Nucleus accumbens (tissue), 56 donors: ENCODE measurements at places on chromosomes 4 and X.

DNA sequence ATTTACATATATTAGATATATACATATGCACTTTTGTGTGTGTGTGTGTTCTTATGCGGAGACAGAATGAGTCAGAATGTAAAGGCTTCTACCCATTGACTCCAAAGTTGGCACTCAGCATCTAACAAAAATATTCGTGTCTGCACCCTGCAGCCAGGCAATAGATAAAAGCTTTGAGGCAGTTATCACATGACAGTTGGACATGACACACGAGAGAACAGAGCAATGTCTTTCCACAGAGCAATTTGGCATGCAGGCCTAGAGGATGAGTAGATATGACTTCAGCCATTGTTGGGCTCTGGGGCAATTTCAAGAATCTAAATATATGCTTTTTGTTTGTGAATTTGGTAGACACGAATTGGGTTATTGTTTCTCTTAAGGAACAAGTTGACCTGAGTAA is 391.2 kb downstream of the SLITRK2 start:
- DNase-seq, result no peak

DNA sequence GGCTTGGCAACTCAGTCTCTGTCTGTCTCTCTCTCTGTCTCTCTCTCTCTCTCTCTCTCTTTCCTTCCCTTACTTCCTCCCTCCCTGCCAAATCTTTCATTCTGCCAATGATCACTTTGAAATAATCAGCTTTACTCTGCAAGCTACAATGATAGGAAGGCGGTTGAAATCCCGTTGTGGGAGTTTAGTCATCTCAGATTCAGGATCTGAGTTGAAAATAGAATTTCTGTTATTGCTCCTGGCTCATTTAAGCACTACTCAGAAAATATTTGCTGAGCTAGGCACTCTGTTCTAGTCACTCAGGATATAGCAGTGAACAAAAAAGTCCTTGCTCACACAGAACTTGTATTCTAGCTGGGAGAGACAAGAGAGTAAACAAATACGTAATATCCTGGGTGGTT is 56.3 kb upstream of the DCTD start:
- DNase-seq, result no peak

DNA sequence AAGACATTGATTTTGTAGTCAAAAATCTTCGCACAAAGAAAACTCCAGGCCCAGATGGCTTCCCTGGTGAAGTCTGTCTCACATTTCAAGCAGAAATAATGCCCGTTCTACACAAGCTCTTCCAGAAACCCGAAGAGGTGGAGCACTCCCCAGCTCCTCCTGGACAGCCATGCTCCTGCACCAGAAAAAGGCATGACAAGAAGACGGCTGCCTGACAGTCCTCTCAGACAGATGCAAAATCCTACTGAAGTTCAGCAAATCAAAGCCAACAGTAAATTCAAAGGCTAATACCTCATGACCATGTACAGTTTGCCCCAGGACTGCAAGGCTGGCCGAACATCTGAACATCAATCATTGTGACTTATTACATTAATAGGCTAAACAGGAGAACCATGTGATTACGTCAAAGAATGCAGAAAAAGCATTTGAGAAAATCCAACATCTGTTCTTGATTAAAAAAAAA is 30.8 kb upstream of the MXD4 start:
- DNase-seq, result no peak

GRCh38 chr4:40331961-40332360 is 3.2 kb upstream of the CHRNA9 start:
- DNase-seq, result no peak

- no peak for DNase-seq
Measured at GRCh38 chr4:121978172-121978516, 26.3 kb upstream of the TRPC3 start.

- no peak for DNase-seq
Measured at GRCh38 chrX:36334572-36334971, 415.0 kb downstream of the CFAP47 start.

- no peak for DNase-seq
Measured at GRCh38 chrX:118976599-118977340, 2.4 kb downstream of the LONRF3 start.

- no peak for DNase-seq
Measured at GRCh38 chr4:53545942-53546581, 45.2 kb downstream of the LNX1 start.

DNA sequence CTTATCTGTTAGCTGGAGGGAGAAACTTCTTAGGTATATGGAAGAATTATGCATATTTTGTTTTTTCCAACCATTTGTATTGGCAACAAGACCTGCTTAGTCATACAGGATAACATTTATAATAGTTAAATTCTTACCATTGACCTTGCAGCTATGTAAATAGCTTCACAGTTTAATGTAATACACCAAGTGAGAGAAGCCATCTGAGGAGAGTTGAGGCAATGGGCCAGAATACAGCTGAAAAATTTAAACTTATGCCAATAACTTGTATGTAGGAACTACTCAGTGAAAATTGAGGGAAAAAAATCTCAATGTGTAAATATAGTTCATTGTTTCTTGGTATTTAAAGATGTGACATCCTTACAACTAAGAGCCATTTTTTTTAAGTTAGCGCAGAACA is 273.5 kb downstream of the DACH2 start:
- no peak for DNase-seq

DNA sequence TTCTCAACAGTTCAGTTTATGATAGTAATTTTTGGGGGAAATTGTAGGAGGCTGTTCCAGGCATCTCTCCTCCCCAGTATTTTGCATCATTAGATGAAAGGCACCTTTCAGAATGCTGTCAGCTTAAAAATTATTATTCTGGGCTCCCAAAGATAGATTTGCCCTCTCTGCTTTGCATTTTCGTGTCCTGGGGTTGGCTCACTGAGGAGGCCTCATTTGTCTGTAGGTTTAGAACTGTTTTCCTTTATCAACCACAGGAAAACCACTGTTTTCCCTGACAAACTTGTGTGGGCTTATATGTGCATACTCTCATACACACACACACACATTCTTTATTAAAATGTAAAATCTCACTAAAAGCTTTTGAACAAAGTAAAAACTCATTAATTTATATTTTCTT is 197.2 kb upstream of the VCX3A start:
- DNase-seq, result no peak

DNA sequence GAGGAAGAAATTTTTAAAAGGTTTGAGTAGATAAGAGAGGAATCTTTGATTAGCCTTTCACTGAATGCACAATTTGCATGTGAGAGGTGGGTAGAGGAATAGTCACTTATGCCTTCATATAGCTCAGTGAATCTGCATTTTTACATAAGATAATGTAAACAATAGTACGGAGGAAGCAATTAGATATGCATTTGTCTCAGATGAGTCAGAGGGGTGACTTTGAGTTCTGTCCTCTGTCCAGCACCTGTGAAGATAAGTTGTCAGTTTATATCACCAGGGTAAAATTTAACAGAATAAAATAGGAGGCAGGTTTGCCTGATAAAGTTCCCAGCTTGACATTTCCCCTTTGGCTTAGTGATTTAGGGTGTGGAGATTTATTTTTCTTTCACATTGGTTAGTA is 841.9 kb downstream of the PCDH18 start:
- no peak for DNase-seq

DNA sequence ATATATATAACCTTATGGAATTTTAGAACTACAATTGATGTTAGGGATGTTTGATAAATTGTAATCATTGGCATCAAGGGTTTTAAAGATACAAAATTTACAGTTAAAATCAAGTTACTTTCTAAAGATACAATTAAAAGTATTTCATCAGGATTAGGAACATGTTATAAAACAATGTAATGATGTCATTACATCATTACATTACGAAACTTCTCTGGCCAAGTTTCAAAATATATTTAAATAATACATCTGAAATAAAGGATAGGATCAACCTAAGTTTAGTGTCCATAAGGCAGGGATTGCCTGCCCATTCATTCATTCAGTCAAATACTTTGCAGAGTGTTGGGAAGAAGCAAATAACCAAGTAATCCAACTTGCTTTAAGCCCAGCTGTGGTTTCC is 75.1 kb downstream of the TENM3 start:
- DNase-seq, result no peak

- no peak for DNase-seq
Measured at GRCh38 chr4:89598602-89599001, 238.4 kb downstream of the SNCA start.

DNA sequence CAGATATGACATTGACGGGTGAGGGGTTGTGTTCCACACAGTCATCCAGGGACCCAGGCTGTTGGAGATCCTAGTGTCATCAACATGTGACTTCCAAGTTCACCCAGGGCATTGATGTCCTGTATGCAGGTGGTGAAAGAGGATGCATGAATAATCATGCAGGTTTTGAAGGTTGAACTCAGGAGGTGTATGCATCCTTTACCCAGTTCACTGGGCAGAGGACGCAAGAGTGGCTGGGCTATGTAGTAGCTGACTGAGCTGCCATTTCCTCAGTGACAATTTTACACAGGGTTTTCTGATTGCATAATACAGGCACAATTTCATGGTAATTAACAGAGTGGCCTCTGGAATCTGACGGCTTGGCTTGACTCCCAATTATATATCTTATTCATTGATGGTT is 323.0 kb downstream of the HS3ST1 start:
- DNase-seq, result no peak

DNA sequence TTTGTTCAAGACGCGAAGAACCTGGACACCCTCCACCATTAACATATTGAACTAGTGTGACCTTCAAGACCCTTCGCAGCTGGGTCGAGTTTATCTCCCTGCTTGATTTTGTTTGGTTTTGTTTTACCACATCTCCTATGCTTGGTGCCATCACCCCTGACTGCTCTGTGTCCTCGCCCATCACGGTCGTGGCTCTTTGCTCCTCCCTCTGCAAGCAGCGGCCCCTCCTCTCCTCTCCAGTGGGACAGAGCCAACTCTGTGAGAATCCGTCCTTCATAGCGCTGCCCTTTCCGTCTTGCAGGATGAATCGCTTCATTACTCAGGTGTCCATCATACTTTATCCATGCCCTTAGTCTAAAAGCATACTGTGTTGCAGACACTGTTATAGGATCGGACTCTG is 9.1 kb upstream of the FAM149A start:
- DNase-seq, result no peak

GRCh38 chr4:151948351-151949016 is 187.7 kb upstream of the GATB start:
- DNase-seq, result no peak

DNA sequence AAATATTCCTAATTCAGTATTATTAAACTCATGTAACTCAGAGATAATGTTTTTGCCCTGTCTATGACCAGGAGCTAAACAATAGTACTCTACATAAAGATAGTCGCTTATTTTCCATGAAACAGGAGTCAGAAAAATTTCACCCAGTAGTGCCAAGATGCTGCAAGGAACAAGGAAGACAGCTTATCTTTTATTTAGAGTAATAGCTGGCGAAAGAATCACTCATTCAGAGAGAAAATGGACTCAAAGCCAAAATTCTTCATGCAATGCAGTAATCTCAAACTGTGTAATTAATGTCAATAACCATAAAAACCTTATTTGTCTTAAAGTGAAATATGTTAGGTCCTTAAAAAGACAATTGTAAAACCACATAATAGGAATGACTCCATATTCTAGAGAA is 477.8 kb downstream of the ANKRD50 start:
- no peak for DNase-seq

DNA sequence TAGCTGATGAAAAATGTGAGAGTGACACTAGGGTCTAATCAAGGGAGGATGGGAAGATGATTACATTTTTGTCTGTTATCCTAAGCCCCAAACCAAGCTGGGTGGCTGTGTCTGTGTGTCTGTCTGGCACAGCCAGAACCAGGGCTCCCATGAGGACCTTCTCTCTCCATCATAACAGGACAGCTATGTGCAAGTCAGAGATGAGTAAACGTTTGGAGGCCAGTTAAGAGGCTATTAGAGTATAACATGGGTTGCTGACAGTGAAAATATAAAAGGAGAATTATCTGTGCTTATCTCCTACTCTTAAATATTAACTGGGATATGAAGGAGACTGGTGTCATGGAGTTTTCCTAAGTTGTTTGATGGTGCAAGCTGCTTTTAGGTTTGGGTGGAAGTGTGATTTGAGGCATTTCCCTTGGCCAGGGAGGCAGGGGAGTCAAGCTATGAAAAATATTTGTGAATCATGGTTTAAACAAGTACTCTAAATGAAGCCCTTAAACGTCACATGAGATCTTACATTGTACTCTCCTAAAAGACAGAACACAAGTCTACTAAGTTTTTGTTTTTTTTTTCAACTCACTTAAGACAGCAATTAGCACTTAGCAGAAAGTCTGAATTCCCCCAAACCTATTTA is 156.2 kb downstream of the ENOX2 start:
- no peak for DNase-seq
